Hippocampal formation (tissue), 2 donors: ENCODE measurements at places on chromosomes 7 and 10.

DNA sequence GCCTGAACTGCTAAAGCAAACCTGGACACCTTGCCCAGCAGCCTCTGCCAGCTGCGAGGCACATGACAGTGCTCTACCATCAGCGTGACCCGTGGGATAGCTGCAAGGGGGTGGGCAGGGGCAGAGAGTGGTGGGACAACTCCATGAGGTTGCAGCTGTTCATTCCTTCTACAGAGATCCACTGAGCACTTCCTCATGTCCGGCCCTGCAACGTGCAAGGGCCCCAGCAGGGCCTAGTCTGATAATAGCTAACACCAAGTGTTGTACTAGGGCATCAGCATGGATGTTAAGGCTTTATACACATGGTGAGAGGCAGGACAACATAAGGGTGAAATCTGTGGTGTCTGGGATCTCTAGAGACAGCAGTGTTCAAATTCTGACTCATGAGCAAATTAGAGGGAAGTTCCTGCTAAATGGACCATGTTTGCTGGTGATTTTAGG is 14.3 kb downstream of the NOD1 start:
- no peak for DNase-seq

DNA sequence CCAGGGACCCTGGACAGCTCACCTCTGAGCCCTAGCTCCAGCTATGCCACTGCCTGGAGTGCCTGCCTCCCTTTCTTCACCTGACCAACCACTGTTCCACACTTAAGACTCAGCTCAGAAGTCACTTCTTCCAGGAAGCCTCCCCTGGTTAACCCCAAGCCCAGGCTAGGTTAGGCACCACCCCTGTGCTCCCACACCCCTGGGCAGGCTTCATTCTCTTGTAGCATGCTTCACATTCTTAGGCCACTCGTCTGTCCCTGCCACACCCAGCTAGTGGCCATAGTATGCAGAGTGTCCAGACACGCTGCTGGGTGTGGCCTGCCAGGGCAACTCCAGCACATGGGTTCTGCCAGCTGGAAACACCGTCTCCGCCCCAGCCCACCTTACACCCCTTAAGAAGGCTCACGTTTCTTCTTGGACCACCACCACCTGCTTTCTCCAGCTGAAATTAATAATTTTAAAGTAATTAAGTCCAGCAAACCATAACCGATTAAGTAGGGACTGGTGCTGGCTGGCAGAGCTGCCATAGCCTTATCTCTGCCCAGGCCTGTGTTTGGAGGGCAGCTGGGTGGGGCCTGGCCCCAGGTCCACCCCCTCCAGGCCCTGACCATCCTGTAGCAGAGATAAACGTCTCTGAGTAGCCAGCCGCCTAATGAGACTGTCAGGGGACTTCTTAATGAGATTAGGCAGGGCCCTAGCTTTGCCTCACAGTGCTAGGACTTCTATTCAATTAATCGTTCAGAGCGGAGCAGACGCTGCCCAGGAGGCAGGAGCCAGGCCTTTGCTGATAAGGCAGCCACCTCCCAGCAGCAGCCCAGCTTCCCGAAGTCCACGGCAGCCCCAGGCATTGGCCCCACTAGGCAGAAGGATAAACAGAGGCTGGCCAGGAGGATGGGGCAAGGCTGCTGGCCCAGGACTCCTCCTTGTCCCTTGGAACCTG is 20.5 kb downstream of the GRID1 start:
- DNase-seq, result no peak

GRCh38 chr10:7035126-7035761 is 375.6 kb downstream of the SFMBT2 start:
- DNase-seq, result no peak

DNA sequence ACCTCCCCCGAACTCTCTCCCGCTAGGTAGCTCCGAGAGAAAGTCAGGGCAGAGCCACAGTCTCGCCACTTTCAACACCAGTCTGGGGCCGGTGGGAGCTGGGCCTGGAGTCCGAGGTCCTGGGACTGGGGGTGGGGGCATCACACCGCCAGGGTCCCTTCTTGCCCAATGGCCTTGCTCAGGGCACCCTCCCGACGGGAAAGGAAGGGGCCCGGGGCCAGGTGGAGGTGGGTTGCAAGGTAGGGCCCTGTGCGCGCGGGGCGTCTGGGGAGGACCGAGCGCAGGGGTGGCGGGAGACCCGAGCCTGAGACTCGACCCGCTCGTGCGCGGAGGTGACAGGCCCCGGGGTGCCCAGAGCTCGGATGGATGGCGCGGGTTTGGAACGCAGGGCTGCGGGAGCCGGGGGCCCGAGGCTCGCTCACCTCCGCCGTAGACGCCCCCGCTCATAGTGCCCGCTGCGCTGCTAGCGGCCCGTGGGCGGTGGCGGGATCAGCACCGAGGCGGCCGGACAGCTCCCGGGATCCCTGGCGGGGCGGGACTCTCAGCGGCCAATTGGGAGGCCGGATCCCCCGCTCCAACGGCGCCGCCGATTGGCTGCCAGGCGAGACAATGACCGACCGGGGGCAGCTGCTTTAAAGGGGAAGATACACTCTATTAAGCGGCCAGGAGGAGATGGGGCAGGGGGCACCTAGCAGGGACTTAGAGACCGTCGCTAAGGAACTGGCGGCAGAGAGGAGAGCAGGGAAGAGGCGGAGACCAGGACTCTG is at the start of gene ACTL6B:
TSS of gene ACTL6B (minus strand) at position 541 of the 767 bp plus-strand sequence. CDS start at position 447, 94 bp downstream.
- peak; percentile 37 for DNase-seq

DNA sequence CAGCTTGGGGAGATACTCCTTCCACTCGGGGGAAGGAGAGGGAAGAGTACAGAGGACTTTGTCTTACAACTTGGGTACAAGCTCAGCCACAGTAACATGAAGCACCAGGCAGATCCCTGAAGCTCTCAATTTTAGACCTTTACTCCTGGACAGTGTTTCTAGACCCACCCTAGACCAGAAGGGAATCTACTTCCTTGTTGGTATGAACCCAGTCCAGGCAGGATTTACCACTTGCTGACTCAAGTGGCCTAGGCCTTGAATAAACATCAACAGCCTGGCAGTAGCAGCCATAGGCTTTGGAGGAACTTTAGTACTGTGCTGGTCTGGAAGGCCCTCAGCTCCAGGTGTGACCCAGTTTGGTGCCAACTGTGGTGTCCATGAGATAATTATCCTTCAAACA is 173.1 kb downstream of the ADRA2A start:
- no peak for DNase-seq

- no peak for DNase-seq
Observed at GRCh38 chr10:131806646-131807317, 94.0 kb upstream of the PPP2R2D start.

GRCh38 chr7:97513326-97513725 is 218.6 kb upstream of the TAC1 start:
- no peak for DNase-seq

GRCh38 chr10:113808168-113808567 is 45.7 kb downstream of the DCLRE1A start:
- DNase-seq, result no peak
